ENCODE measurements at places on chromosomes 6 and 20. TPM values are rescaled to one million over a fixed set of nuclear protein-coding genes. Genes with fewer than 3 reads are reported as not detected.

DNA sequence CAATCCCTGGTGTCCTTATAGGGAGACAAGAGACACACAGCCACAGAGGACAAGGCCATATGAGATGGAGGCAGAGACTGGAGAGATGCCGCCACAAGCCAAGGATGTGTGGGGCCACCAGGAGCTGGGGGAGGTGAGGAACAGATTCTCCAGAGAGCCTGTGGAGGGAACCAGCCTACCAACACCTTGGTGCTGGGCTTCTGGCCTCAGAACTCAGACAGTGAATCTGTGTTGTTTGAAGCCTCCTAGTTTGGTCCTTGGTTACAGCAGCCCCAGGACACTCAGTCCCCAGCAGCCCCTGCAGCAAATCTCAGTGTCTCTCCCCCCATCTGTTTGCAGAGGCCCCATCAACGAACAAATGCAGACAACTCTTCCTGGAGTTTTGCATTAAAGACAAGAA lies 73.2 kb upstream of the BHLHE23 start:
- H3K4me1 ChIP-seq = no peaks in the 10 kb centered on the region
- no peak overlapping the region for H3K4me3 ChIP-seq
- H3K36me3 ChIP-seq = no peaks in the 10 kb centered on the region
- no peaks in the 10 kb centered on the region for H3K27me3 ChIP-seq
- no peak for DNase-seq
- no peak overlapping the region for H3K27ac ChIP-seq

Gene TMEM63B
- total RNA-seq = 21.4 TPM

Gene TNNC2
- total RNA-seq = 1.4 TPM

DNA sequence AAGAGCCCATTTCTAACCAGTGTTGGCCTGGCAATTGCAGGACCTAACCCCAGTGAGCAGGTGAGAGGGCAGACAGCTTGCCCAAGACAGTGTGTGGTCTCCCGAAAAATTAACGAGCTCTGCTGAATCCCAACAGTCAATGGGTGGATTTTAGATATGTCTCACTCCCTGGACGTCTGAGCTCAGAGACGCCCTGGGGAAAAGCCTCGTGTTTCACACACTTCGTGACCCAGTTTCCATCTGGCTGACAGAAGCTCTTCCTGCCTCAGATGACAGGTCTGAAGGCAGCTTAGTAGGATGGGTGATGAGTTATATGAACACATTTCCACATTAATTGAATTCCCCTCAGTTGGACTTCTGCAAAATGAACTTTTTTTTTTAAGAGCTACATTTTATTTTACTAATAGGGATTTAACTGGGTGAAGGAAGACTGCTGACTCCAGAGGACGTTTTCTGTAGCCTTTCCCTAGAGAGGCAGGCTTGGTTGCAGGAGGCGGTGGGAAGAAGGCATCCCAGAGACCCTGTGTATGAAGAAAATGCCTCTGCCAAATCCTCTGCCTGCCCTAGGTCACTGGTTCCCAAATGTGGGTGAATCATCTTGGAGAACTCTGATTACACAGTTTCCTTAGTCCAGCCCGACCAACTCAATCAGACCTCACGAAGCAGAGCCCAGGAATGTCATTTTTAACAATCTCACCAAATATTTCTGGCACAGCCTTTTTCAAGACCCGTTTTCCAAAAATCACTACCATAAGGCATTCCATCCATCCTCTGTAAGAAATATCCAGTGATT lies 71.7 kb upstream of the LY86 start:
- no peak for DNase-seq
- no peaks in the 10 kb centered on the region for H3K36me3 ChIP-seq
- H3K27ac ChIP-seq = no peak overlapping the region
- H3K4me3 ChIP-seq = no peak overlapping the region
- H3K27me3 ChIP-seq = no peaks in the 10 kb centered on the region

DNA sequence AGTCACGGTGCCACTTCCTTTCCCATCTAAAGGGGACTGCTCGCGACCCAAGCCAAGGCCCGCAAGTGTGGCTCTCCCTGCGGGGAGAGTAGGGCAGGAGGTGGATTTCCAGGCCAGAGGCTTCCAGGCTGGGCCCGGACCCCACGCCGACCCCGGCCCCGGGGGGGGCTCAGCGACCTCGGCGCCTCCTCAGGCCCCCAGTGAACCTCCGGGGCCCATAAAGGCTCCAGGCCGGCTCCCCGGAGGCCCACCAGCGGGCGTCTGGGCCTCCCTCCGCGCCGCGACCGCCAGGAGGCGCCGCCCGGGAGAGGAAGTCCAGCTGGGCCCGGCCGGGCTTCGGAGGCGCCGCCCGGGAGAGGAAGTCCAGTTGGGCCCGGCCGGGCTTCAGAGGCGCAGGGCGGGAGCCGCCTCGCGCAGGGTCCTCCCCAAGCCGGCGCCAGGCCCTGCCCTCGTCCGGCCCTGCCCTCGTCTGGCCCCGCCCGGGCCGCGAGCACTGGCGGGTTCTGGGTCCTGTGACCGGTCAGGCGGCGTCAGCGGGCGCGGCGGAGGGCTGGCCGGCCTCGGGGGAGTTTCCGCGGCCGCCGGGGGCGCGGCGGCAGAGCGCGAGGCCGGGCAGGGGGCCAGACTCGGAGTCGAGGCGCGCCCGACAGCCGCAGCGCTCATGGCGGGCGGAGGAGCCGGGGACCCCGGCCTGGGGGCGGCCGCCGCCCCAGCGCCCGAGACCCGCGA lies at the start of gene RAB32:
Gene RAB32, plus strand, starts transcription at position 623 of the 729 bp plus-strand sequence. Its CDS starts 39 bp downstream, at position 662.
- no peaks in the 10 kb centered on the region for H3K27me3 ChIP-seq
- no peaks in the 10 kb centered on the region for H3K36me3 ChIP-seq
- H3K4me3 ChIP-seq = no peak within 1 kb of the TSS
- DNase-seq = no peak
- no peak within 1 kb of the TSS for H3K27ac ChIP-seq

DNA sequence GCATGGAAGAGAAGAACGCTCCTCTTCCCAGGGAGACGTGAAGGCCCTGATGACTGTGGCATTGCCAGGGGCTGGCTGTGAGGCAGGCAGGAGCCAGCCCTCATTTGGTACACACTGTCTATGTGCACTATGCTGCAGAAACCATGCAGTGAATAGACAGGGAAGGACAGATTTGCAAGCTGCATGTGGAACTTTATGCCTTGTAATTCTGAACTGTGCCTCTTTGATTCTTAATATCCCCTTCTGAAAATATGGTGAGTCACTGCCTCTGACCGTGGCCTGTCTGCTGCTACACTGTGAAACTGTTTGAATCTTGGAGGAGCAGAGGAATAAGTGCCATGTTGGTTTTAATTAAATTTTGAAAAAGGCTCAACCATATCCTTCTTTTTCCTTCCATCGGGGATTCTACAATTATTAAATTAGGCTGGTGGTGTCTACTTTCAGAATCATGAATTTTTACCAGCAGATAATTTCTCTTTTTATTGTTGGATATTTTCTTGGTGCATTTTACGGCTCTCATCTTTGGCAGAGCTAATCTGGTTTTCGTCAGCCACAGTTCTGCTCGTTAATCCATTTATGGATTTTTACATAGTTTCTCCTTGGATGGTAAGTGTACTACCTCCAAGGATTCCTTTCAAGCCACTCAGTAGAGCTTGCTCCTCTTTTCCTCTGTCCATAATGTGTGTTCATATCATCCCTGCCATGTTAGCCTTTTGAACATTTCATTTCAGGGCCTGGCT lies 301.0 kb upstream of the SLC35B3 start:
- H3K27me3 ChIP-seq = no peaks in the 10 kb centered on the region
- no peak overlapping the region for H3K27ac ChIP-seq
- no peak for DNase-seq
- H3K4me3 ChIP-seq = no peak overlapping the region
- H3K4me1 ChIP-seq = no peaks in the 10 kb centered on the region

DNA sequence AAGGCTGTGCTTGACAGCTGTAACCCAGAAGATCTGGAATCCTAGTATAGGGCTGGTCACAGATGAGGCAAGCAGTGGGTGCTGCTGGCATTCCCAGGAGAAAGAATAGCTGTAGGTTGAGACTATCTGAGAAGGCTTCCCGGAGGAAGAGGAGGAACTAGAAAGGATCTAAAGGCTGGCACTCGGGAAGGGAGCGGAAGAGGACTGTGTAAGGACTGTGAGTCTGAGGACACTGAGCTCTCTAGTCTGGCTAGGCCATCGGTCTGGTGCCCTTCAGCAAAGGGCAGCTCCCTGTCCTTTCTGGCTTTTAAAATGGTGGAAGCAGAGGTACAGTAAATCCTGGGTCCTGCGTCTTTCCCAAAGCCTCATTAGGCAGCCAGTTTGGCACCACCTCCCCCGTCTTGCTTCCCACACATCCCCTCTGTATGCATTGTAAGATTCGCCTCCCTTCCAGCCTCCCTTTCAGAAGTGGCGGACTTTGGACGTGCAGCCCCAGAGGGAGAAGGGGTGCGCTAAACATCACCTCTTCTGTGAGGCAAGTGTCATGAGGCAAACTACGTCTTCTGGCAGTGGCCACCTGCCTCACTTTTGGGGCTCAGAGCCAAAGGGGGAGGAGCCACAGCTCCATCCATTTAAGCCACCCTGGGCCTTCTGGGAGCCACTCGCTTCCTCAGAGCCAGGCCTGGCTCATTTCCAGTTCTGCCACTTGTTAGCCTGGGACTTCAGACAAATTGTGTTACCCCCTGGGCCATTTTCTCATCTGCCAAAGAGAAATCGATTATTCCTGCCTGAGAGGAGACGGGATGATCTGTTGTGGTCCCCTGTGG lies 8.6 kb downstream of the SNPH start:
- H3K4me3 ChIP-seq = no peak overlapping the region
- no peak overlapping the region for H3K27ac ChIP-seq
- no peaks in the 10 kb centered on the region for H3K36me3 ChIP-seq
- no peaks in the 10 kb centered on the region for H3K27me3 ChIP-seq
- no peak for DNase-seq

Gene WRNIP1
- 31.2 TPM for total RNA-seq

All from naive thymus-derived CD4-positive, alpha-beta T cell (primary cell).